ENCODE measurements at places on chromosomes 5 and 9. TPM values are rescaled to one million over a fixed set of nuclear protein-coding genes. Genes with fewer than 3 reads are reported as not detected.

GRCh38 chr5:55601628-55602027 lies 66.9 kb upstream of the PLPP1 start:
- no peak for DNase-seq

- DNase-seq: no peak
These were observed 21.3 kb upstream of the SLC6A19 start for GRCh38 chr5:1180096-1180495.

- no peak for DNase-seq
These were observed 88.0 kb downstream of the DAP start for GRCh38 chr5:10673017-10673389.

DNA sequence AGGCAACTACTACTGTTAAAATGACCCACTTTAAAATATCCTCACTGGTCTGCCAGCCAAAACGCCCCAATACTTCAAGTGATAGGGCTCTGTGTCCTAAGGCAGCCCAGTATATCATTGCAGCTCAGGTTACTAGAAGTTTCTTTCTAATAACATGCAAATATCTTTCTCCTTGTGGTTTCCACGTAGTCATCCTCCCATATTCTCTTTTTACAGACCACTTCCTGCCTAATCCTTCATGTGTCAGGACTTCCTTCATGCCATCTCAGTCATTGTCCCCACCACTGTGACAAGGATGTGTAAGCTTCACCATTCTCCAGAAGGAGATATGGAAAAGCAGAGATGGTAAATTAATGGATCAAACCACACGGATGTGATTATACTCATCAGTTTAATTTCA lies 813.7 kb downstream of the MAT2B start:
- DNase-seq: no peak

The TSLP gene
- 0.29 TPM for total RNA-seq

The RLN1 gene
- total RNA-seq: not detected

GRCh38 chr5:106691701-106692100 lies 979.0 kb downstream of the EFNA5 start:
- DNase-seq: no peak

GRCh38 chr5:117473165-117473564 lies 898.5 kb upstream of the SEMA6A start:
- DNase-seq: no peak

DNA sequence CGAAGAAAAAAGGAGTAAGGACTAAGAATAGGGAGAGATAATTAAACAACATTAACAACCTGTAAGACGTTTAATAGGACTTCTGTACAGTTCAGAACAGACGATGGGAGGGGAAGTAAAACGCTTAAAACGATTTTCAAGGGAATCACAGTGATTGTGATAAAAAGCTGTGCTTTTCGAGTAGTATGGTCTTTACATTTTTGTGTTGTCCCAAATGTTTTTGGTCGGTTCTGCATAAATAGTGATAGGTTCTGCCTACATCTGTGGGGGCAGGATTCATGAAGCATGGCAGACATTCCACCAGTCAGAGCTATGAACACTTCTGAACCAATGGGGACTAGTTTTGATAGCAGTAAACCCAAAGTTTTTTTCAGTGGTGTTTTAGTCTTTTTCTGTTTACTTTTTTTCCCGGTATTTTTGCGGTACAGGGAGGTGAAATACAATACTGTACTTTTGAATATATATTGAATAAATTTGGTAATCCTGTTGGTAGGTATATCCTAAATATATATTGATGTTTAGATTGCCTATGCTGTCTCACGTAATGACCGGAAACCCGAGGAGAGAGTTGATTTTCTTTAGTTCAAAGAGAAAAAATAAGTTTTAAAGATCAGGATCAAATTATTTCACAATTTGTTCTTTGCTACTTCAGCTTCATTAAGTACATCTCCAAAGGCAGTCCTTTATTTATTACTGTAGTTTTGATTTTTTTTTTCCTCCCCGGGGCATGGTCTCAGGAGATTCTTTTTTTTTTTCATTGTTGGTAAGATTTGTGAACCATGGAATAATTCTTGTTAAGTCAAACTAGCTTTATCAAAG lies 1.3 kb downstream of the ERBIN start:
- no peak for DNase-seq

The HRH2 gene
- total RNA-seq: 1.1 TPM

The PCDHA10 gene
- 0.33 TPM for total RNA-seq

The FAM221B gene
- total RNA-seq: not detected

The GARIN3 gene
- total RNA-seq: not detected

The SLC6A3 gene
- total RNA-seq: not detected

DNA sequence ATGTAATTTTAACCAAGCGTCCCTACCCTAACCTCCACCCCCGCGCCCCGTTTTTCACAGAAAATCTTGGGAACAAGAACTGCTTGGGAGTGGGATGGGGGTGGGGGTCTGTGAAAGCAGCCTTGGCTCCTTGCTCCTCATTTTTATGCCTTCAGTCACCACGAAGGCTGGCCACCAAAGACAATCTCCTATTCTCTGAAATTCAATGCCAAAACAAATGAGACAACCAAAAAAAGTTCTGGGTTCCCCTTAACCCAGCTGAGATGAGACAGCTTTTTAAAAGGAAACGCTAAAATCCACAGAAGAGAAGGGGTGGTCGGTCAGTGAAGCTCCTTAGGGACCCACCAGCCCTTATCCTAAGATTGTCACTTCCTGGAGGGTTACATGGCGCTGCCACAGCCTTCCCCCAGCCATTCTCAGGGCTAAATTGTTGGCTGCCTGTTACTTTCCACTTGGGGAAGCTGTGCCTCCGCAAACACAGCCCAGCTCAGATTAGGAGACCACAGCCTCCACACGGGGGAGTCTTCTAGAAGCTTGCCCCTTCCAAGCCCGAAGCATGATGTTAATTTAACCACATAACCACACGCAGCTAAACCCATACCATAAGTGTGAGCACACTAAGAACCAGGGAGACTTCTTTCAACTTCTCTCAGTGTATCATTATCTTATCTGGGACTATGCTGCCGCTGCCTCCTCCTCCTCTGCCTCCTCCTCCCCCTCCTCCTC lies 136.3 kb downstream of the FOXD1 start:
- peak; percentile 39 for DNase-seq

GRCh38 chr9:117204971-117205370 lies 209.9 kb downstream of the ASTN2 start:
- DNase-seq: no peak

DNA sequence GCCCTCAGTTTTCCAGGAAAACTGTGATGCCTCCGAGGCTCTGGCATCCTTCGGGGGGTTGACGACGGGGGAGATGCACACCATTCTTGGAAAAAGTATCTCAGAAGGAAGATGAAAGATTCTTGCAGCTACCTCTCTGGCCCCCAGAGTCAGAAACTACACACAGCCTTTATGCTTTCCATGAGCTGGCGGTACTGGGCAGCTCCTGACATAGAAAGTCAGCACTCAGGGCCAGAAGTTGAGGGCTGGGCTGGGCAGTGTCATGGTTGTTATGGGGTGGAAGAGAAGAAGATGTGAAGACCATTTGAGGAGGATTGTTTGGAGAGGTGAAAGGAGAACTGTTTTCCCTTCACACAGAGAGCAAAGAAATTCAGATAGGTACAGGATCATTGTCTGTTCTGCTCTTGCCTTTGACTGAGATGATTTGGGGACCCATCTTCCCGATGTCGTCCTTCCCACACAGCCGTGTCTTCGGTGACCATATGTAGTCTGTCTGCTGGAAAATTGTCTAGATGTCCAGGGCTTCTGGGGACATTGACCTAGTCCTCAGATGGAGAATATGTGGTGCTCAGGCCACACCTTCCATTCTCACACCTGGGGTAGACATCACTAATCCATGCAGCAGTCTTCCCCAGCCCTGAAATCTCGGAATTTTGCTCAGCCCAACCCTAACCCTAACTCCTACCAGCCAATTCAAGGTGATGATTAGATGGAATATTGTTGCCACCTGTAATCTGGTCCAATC lies 237.1 kb downstream of the CACNA1B start:
- DNase-seq: no peak

DNA sequence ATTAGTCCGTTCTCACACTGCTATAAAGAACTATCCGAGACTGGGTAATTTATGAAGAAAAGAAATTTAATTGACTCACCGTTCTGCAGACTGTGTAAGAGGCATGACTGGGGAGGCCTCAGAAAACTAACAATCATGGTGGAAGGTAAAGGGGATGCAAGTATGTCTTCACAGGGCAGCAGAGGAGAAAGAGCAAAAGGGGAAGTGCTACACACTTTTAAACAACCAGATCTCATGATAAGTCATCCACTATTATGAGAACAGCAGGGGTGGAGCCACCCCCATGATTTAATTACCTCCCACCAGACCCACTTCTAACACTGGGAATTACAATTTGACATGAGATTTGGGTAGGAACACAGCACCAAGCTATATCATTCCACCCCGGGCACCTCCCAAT lies 26.6 kb downstream of the FST start:
- no peak for DNase-seq

GRCh38 chr5:150208187-150209098 lies 18.6 kb downstream of the SLC6A7 start:
- no peak for DNase-seq

The UBE2D2 gene
- 120 TPM for total RNA-seq

GRCh38 chr5:120788481-120788880 lies 324.4 kb downstream of the PRR16 start:
- DNase-seq: no peak

The CFAP90 gene
- total RNA-seq: 0.34 TPM

DNA sequence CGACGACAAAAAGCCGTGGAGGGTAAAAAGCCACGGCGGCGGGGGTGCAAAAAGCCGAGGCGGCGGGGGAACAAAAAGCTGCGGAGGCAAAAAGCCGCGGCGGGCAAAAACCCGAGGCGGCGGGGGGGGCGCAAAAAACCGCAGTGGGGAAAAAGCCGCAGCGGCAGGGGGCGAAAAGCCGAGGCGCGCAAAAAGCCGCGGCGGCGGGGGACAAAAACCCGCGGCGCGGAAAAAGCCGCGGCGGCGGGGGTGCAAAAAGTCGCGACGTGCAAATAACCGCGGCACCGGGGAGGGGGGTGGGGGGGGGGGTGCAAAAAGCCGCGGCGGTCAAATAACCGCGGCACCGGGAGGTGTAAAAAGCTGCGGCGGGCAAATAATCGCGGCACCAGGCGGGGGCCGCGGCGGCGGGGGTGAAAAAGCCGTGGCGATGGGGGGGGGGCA lies 511.5 kb downstream of the FOXD4L5 start:
- no peak for DNase-seq

The PLAC8L1 gene
- not detected for total RNA-seq
